T-helper 1 cell (primary cell): ENCODE measurements at places on chromosomes 4 and X.

DNA sequence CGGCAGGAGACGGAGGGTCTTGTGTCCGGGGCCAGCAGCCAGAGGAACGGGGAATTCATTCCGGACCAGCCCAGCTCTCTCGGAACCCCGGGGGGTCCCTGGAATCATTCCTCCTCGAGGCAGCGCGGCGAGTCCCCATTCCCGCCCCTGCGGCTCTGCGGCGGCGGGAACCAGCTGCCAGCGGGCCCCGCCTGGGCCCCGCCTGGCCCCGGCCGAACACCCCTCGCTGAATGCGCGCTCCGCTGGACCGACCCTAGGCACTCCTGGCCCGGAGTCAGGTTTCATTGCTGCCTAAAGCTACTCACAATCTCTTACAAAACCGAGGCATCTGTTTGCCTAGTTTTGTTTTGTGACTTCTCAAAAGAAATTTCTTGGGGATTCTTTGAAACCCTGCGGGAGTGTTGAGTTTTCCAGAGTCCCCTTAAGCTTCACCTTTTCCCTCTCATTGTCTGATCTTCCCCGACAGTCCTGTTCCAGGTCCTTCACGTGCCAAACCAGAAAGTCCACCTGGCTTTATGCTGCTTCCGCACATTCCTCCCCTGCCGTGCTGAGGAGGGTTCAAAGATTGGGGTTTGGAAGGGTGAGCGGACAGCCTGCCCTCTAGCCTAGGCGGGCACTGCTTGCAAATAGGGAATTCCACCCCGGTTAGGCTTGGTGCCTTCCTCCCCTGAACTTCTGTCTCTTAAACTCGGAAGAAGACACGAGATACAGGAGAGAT, 789 bp downstream of the ARHGAP10 start:
- DNase-seq = peak; percentile 21

GRCh38 chr4:140152013-140152703, 1.8 kb downstream of the MAML3 start:
- peak; percentile 69 for DNase-seq

GRCh38 chr4:3257556-3258482, 8.9 kb downstream of the MSANTD1 start:
- no peak for DNase-seq

GRCh38 chrX:37763400-37763799, 16.5 kb upstream of the CYBB start:
- DNase-seq = no peak

DNA sequence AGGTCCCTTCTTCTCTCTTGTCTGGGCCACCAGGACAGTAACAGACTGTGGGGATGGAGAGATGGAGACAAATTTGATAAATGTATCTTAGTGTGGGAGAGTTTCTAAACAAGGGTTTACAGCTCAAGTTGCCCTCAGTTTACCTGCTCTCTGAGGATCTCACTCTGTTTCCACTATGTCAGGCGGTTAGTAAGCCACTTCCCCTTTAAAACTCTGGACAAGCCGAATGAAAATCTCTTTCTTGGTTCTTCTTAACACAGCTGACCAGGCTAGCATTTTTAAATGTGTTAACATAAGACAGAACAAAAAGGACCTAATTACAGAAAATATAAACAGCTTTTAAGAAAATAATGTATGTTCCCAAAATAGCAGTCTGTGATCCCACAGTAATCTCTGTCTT, 2.9 kb upstream of the SCARB2 start:
- no peak for DNase-seq

DNA sequence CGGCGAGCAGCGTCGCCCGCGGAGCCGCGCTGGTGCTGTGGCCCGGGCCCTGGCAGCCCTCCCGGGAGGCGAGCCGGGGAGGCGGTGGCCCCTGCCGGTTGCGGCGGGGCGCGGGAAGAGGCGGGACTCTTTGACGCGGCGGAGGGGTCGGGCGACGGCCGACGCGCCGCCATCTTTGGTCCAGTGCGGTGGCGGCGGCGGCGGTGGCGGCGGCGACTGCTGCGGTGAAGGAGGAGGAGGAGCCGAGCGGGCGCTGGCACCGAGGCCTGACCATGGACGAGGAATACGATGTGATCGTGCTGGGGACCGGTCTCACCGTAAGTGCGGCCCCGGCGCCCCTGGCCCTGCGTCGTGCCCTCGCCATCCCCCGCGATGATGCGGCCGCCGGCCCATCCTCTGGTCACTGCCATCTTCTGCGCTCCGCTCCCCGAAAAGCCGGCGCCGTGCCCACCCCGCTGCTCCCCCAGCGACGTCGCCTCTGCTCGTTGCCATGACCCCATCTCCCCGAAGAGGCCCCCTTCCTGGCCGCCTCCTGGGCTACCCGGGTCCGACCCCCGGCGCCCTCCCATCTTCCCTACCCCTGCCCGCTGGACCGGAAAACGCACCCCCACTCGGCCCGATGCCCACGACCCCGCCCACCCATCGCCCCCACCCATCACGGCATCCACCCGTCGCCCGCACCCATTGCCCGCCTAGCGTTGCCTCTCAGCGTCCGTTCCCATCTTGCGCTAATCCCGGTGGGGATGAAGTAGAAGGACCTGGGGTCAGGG, at the start of gene GDI1:
Gene GDI1, plus strand, starts transcription at position 172 of the 770 bp plus-strand sequence. Its CDS starts 101 bp downstream, at position 273.
- peak; percentile 44 for DNase-seq

DNA sequence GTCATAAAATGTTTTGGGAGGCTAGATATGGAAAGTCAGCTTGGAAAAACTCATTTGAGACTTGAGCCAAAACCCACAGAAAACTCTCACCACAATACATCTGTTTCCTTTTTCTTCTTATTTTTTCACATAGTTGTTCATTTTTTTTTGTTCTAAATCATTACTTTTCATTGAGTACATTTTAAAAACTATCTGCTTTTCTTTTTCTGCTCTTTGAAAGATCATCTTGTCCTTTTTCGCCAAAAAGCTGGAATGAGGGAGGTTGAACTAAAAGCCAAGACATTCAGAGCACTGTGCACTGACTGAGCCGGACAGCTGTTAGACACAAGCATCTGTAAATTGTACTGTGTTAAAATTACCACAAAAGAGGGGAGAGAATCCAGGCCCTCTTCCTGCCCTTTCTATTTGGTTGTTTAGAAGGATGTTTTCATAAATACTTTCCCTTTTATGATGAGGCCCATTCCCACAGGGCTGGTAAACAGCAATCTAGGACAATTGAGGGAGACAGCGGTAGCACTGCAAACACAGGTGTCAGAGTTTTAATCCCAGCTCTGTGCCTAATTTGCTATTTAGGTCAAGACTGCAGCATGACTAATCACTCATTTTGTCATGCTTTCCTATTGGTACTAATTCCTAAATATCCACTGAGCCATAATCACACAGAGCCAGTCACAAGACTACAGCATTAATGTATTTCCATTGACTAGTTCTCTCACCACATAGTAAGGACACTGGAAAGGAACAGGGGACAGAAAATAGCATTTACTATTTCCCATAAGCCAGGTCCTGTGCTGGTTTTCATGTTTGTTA, 7.3 kb upstream of the RNF150 start:
- DNase-seq = no peak

GRCh38 chrX:116757491-116757890, 294.7 kb upstream of the CT83 start:
- DNase-seq = no peak

- DNase-seq = no peak
Measured at GRCh38 chr4:46820154-46820553, 88.9 kb downstream of the COX7B2 start.

DNA sequence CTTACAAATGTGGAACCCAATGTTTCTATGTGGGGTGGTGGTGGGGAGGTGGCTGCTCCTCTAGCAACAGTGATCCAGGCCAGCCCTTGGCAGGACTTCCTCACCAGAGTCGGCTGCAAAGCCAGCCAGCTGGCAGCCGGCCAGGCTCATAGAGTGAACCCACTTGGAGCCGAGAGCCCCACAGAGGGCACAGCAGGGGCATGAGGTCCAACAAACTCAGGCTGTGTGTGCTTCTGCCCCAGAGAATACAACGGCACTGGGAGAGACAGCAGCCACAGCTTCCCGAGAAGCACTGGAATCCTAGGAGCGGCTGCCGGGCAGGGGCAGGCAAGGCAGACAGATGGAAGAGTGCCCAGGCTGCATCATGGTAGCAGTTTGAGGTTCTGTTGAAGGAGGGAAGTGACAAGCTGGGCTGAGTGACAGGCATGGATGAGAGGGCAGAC, 23.5 kb upstream of the SOWAHD start:
- DNase-seq = no peak

GRCh38 chrX:3345281-3346191, 916 bp downstream of the MXRA5 start:
- no peak for DNase-seq

DNA sequence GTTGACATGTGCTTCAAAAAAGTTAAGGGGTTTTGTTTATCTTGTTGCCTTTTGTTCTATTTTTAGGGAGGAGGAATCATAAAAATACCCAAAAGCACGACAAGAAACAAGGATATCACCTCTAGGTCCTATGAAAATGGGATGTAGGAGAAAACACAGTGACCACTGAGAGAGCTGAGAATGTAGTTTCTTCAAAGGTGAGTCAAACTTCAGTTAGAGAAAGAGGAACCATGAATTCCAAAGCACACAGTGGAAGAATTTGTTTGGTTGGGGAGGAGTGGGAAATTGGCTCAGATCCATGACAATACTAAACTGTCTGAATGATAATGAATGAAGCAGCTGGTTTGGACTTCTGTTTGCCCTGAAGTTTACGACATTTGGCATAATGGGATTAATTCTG, 19.1 kb upstream of the FRYL start:
- no peak for DNase-seq

GRCh38 chr4:161522031-161522430, 641.8 kb downstream of the FSTL5 start:
- no peak for DNase-seq

DNA sequence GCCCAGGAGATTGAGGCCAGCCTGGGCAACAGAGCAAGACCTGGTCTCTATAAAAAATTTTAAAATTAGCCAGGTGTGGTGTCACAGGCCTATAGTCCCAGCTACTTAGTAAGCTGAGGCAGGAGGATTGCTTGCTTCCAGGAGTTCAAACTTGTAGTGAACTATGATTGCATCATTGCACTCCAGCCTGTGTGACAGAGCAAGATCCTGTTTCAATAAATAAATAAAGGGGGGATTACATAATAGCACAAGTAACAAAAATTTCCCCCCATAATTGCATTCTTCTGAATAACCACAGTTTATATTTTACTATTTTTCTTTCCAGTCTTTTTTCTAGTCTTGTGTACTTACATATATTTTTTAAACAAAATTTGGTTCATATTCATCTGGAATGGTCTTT, 135.6 kb downstream of the CHIC2 start:
- DNase-seq = no peak

- no peak for DNase-seq
Measured at GRCh38 chrX:13194291-13195103, 125.4 kb downstream of the ATXN3L start.

DNA sequence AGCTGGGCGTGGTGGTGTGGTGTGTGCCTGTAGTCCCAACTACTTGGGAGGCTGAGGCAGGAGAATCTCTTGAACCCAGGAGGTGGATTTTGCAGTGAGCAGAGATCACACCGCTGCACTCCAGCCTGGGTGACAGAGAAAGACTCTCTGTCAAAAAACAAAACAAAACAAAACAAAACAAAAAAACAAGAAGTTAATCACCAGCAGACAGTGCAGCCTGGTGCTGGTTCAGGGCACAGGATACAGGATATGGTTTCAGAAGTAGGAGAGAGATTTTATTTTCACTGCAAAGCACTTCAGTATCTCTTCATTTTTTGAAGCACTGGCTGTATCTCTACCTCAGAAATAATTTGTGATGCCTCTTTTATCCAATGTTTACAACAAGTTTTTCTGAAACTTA, 1222.9 kb upstream of the PRKX start:
- no peak for DNase-seq

GRCh38 chr4:156472624-156473023, 499.0 kb downstream of the PDGFC start:
- DNase-seq = no peak

DNA sequence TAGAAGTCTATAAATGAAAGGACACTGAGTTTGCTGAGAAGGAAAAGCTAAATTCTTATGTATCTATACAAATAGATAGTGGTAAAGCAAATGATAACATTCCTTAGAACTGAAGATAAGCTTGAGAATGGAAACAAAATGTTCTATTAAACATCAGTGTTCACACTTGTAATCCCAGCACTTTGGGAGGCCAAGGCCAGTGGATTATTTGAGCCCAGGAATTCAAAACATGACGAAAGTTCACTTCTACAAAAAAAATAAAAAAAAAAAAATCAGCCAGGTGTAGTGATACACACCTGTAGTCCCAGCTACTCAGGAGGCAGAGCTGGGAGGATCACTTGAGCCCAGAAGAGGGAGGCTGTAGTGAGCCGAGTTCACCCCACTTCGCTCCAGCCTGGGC, 199.8 kb downstream of the COMMD8 start:
- DNase-seq = no peak

- DNase-seq = no peak
Measured at GRCh38 chr4:168857546-168858314, 152.3 kb downstream of the CBR4 start.

DNA sequence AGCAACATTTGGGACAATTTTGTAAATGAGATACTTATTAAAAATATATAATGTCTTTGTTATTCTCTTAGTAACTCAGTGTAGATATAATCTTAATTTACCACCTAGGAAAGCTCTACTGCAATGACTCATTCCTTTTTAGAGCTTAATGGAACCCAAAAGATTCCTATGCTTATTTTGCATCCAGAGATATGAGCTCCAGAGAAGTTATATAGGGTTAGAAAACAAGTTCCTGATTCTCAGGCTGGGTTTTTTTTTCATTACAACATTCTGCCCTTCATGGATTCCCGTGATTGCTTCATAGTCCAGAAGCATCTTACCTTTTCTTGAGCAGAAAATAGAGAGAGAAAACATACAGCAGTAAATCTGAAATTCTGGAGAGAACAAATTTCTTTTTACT, 57.9 kb upstream of the CXCL8 start:
- DNase-seq = no peak
